ENCODE measurements at places on chromosomes 7 and 10.

DNA sequence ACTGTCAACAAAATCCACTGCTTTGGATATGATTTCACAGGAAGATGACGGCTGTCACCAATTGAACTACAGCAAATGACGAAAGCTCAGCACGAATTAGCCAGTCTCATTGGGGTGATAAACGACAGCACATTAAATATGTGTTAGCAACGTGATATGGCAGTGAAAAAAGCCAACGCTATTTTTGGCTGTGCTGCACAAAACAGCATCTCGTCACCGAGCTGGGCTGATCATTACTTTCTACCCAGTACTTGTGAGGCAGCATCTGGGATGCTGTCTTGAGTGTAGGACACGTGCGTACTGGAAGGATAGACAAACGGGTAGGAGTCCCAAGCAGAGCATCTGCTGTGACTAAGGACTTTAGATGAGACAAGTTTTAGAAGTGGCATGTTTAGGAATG is 138.3 kb downstream of the EXOC4 start:
- DNase-seq, result no peak

DNA sequence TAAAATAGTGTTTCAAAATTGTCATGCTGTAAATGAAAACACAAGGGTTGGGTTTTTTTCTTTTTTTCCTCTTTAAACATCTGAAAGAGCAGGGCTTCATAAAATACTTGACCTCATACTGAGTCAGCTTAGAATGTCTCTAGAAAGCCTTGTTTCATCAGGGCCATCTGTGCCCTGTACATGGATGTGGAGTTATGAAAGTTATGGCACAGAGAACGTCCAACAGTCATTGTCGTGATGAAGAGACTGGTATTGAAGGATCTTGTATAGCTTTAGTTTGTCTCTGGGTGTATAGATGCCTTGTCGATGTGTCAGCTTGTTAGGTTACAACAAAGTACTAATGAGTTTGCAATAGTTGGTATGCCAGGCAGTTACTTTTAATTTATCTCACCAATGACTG is 127.3 kb downstream of the FAM204A start:
- DNase-seq, result no peak

DNA sequence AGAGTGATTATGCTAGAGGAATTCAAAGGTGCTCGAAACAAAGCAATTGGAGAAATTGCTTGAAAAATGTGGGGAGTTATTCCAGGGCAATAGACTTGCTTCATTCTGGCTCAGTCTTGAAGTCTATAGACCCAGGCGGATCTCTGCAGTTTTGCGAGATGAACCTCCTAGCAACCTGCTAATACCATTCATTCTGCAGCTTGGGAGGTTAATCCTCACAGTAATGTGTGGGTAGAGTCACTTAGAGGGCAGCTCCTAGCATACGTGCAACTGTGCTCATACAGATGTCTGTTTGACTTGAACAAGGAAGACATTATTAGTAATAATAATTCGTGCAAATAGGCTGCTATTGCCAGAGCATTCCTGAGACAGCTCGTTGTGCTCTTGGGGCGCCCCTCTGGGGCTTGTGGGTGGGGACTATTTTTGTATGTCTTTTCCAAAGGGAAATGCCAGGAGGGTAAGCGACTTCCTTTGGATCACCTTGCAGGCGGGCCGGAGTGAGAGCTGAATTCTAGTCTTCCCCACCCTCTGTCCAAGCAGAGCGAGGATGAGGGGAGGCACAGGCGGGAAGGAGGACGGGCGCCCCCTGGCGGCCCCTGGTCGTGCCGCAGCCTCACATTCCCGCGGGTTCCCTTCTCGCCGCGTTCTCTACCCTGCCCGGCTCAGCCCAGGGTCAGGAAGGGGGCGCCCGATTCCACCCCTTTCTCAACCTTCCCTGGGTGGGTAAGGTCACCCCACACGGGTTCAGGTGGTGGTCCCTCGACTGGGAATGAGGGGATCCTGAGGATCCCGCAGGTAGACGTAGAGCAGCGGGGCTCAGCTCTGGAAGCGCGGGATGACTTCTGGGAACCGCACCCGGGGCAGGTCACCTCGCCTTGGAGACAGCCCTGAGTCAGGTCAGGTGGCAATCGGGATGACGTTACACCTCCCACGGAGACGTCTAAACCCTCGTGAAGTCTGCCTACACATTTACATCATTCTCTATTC is 241.5 kb downstream of the PHTF2 start:
- DNase-seq, result no peak

GRCh38 chr10:97851341-97852001 is 1.8 kb downstream of the GOLGA7B start:
- no peak for DNase-seq

- DNase-seq, result no peak
Measured at GRCh38 chr10:113867904-113868303, 13.4 kb downstream of the NHLRC2 start.

GRCh38 chr7:86785641-86786040 is 141.9 kb downstream of the GRM3 start:
- no peak for DNase-seq

DNA sequence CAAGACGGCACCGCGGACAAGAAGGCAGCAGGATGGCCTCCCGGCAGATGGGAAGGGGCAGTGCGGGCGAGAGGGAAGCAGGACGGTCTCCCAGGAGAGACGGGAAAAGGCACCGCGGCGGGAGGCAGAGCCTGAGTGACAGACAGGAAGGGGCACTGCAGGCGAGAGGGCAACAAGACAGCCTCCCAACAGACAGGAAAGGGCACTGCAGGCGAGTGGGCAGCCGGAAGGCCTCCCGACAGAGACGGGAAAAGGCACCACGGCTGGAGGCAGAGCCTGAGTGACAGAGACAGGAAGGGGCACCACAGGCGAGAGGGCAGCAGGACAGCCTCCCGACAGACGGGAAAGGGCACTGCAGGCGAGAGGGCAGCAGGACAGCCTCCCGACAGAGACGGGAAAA is 32.6 kb downstream of the ESYT2 start:
- no peak for DNase-seq

All from right hindlimb (tissue), 1 donor.